Aorta (tissue), 5 donors: ENCODE measurements at places on chromosomes 11 and 22. TPM values are rescaled to one million over a fixed set of nuclear protein-coding genes. Genes with fewer than 3 reads are reported as not detected.

DNA sequence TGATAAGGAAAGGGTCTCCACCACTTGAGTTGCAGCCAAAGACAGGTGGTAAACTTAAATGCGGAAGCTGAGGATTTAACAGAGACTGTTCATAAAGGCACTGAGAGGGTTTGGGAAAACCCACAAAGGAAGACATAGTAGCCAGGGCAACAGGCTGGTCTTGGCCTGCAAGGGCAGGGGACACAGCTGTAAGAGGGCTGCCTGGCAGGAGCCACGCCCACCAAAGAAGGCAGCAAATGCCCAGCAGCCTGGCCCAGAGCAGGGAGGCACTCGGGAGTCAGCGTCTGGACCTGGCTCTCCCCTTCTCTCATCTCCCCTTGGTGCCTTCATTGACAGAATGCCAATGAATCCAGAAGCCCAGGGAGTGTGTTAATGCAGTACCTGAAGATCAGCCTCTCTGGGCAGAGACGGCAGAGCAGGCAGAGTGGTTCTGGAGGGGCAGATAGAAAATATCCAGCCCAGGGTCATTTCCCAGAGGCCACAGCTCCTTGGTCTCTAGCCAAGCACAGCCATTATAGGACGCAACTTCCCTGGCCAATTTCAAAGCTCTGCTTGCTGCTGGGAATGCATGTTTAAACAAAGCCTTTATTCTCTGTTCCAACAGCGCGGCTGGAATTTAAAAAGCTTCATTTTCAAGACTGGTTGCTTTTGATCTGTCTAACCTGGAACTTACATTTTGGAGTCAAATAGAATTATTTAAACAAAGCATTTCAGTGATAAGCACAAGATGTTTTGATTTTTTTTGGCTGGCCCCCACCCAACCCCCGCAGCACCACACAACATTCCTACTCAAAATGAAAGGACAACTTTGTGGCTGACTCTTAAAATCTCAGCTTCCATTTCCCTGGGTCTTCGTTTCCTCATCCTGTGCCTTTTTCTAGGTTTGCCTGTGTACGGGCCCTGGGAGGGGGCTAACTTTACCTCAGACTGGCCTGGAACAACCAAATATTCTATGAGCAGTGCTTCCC is 125.6 kb upstream of the LMO1 start:
- no peak overlapping the region for H3K4me3 ChIP-seq
- H3K27me3 ChIP-seq = no peaks in the 10 kb centered on the region
- H3K27ac ChIP-seq = no peak overlapping the region
- H3K4me1 ChIP-seq = no peaks in the 10 kb centered on the region
- no peak for DNase-seq

MMP8 gene
- total RNA-seq = 0.60 TPM

GRCh38 chr22:35425971-35426800 is 26.2 kb downstream of the MCM5 start:
- no peak overlapping the region for H3K4me3 ChIP-seq
- H3K27ac ChIP-seq = no peak overlapping the region
- peaks cover 6% of the 10 kb centered on the region for H3K36me3 ChIP-seq
- H3K4me1 ChIP-seq = no peaks in the 10 kb centered on the region
- no peaks in the 10 kb centered on the region for H3K27me3 ChIP-seq

OR2AG1 gene
- not detected for total RNA-seq

DNA sequence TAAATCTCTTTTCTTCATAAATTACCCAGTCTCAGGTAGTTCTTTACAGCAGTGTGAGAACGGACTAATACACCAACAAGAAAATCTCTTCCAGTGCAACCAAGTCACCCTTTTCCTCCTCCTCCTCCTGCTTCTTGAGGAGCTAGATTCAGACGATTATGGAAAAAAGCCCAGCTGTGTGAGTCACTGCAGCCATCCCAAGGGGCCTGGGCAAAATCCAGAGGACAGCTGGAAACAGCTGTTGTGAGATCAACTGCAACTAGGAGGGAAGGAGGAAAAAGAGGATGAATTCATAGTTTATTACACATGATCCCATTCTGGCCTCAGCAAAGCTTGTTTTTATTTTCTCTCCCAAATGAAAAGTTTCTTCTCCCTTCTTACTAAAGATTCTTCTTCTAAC is 32.9 kb downstream of the RBFOX2 start:
- H3K27me3 ChIP-seq = no peaks in the 10 kb centered on the region
- H3K4me1 ChIP-seq = peaks cover 8% of the 10 kb centered on the region

DNA sequence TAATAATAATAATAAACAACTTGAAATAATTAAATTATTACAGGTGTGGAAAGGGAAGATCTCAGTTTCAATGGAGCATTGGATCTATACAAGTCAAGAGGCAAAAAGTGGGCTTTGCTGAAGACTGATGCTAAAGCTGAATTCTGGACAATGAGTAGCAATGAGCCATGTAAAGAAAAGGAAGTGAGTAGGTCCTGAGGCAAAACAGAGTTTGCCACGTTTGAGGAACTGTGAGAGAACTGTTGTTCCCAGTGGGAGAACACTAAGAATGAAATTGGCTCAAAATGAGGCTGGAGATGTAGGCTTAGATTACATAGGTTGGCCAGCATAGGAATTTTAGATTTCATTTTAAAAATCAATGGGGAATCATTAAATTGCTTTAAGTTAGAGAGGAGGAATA is 33.9 kb upstream of the TEAD1 start:
- H3K4me1 ChIP-seq = no peaks in the 10 kb centered on the region
- no peaks in the 10 kb centered on the region for H3K27me3 ChIP-seq

DNA sequence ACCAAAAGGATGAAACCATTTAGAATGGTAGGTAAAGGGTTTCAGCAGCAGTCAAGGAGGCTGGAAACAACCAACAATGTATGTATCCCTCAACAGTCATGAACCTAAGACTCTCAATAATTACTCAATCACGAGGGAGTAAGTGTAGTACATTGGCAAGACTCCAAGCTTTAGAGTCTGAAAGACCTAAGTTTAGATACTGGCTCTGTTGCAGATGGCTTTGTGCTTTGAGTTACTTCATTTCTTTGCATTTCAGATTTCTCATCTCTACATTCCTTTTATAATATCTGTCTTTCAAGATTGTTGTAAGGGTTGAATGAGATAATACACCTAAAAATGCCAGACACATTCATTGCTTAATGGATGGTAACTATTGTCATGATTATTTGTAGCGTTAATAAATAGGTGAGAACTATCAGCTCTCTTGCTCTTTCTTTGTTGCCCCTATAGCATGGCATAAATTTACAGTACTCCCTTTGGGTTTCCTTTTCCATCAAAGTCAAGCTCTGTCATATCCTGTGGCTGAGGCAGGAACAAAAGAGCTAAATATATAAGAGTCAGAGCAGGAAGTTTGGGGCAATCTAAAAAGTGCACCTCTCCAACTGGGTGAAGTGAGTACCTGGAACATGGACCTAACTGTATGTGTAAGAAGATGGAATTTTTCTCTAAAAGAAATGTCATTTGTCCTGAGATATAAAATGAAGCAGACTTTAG is 228.2 kb upstream of the ZC3H12C start:
- H3K4me1 ChIP-seq = no peaks in the 10 kb centered on the region
- H3K27me3 ChIP-seq = no peaks in the 10 kb centered on the region
- no peak for DNase-seq
- H3K4me3 ChIP-seq = no peak overlapping the region
- no peak overlapping the region for H3K27ac ChIP-seq

DNA sequence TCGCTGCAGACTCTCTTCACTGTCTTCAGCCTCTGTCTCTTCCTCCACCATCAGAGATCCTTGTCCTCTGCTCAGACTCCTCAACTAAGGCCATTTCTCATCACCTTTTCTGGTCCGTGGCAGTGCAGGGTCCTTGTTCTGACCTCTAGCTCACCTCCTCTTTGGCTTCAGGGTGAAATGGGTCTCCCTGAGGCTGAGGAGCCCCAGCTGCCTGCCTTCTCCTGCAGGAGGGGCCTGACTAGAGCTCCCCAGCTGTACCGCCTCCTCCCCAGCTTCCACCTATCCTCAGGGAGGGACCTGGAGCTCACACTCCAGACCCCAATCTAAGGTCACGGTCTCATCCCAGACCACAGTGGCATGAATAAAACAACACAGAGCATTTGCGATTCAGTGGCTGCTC is 203.0 kb downstream of the TRIM29 start:
- no peaks in the 10 kb centered on the region for H3K4me1 ChIP-seq
- H3K27ac ChIP-seq = no peak overlapping the region
- H3K4me3 ChIP-seq = no peak overlapping the region
- H3K27me3 ChIP-seq = no peaks in the 10 kb centered on the region

- no peak overlapping the region for H3K27ac ChIP-seq
- H3K4me3 ChIP-seq = no peak overlapping the region
- H3K27me3 ChIP-seq = no peaks in the 10 kb centered on the region
- peak; percentile 80 for DNase-seq
Observed at GRCh38 chr11:117822074-117823033, 2.2 kb downstream of the FXYD2 start.

GRCh38 chr11:107691000-107691750 is 20.7 kb downstream of the SLN start:
- no peaks in the 10 kb centered on the region for H3K27me3 ChIP-seq
- H3K4me1 ChIP-seq = peaks cover 2% of the 10 kb centered on the region
- no peaks in the 10 kb centered on the region for H3K36me3 ChIP-seq
- no peak overlapping the region for H3K27ac ChIP-seq

LARGE1 gene
- total RNA-seq = 41.7 TPM

GUCY1A2 gene
- 37.9 TPM for total RNA-seq

DNA sequence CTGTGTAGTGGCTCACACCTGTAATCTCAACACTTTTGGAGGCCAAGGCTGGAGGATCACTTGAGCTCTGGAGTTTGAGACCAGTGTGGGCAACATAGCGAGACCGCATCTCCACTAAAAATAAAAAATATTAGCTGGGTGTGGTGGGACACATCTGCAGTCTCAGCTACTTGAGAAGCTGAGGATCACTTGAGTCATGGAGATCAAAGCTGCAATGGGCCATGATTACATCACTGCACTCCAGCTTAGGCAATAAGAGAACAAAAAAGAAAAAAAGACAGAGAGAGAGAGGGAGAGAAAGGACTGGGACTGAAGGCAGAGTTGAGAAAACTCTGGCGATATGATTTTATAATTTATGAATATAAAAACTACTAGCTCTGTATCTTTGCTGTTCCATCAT is 473.1 kb downstream of the LRRC4C start:
- H3K4me3 ChIP-seq = no peak overlapping the region
- H3K27ac ChIP-seq = no peak overlapping the region
- no peaks in the 10 kb centered on the region for H3K4me1 ChIP-seq
- no peaks in the 10 kb centered on the region for H3K27me3 ChIP-seq
- no peak for DNase-seq

GRCh38 chr11:1228101-1228821 is 5.4 kb downstream of the MUC5B start:
- no peaks in the 10 kb centered on the region for H3K36me3 ChIP-seq
- DNase-seq = peak; percentile 76
- H3K27me3 ChIP-seq = no peaks in the 10 kb centered on the region
- H3K4me3 ChIP-seq = no peak overlapping the region

SF3B2 gene
- 141 TPM for total RNA-seq

DNA sequence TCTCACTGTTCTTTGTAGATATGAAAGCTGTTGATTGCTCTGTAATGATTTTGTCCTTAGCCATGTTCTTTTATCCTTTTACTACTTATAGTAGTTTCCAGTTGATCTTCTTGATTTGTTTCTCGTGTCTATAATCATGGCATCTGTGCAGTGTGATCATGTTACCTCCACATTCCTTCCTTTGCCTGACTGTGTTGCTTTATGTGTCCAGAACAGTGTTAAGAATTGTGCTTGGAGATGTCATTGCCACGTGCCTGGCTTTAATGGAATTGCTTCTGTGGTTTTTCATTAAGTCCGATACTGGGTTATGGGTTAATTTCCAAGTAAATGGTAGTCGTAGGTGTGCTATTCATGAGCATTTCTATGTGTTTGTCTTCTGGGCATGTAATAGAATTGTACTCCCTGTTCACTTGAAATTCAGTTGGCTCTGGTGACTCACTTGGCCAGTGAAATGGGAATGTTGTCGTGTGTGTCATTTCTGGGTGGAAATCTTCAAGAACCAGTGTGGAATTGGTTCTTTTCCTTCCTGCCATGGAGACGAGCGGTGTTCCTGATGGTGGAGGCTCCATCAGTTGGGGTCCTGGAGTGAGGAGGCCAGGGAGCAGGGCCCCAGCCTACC is 6.8 kb downstream of the GTSE1 start:
- H3K27me3 ChIP-seq = no peaks in the 10 kb centered on the region
- no peak overlapping the region for H3K4me3 ChIP-seq
- no peaks in the 10 kb centered on the region for H3K4me1 ChIP-seq

GRCh38 chr11:126477535-126478305 is 122.2 kb downstream of the ST3GAL4 start:
- no peaks in the 10 kb centered on the region for H3K36me3 ChIP-seq
- H3K27ac ChIP-seq = no peak overlapping the region
- DNase-seq = no peak
- no peaks in the 10 kb centered on the region for H3K4me1 ChIP-seq
- H3K27me3 ChIP-seq = no peaks in the 10 kb centered on the region
- H3K4me3 ChIP-seq = no peak overlapping the region

DNA sequence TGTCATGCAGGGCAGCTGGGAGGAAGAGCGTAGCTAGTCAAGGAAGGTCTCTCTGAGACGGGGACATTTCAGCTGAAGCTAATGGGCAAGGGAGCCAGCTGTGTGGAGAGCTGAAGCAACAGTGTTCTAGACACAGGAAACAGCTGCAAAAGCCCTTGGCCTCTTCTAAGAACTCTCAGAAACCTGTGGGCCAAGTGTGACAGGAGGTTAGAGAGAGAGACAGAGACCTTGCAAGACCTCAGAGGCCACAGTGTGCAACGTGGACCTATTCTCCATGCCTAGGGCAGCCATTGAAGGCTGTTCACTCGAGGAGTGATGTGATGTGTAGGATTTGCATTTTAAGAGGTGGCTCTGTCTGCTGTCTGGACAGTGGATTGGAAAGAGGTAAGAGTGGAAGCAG is 48.7 kb upstream of the TNRC6B start:
- DNase-seq = no peak
- H3K27me3 ChIP-seq = no peaks in the 10 kb centered on the region
- H3K27ac ChIP-seq = no peak overlapping the region
- H3K4me1 ChIP-seq = no peaks in the 10 kb centered on the region
- no peaks in the 10 kb centered on the region for H3K36me3 ChIP-seq

DNA sequence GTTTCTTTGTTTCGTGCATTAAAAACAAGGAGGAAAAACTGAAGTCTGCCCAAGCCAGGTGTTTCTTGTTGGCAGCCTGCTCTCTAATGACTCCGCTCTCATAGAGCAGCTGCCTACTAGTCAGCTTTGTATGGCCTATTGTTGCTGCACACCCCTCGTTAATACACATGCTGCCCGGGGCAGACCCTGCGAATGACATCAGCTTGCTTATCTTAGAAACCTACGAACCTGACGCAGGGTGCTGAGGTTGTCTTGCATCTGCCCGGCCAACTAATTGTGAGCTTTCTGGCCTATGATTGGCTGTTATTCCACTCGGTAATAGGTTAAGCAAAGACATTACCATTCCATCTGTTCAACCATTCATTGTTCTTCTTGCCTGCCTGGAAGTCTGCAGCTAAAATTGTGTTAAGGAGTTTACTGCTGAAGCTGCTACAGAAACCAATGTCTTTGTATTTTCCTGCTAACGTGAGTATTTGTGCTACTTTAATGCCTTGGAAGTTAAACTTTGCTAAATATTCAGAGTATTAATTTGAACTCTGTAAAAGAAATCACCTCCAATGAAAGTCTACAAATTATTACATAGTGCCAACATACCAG is 37.5 kb downstream of the ZC3H12C start:
- no peak overlapping the region for H3K4me3 ChIP-seq
- DNase-seq = no peak
- no peaks in the 10 kb centered on the region for H3K27me3 ChIP-seq
